ENCODE measurements at places on chromosomes 13 and 19. TPM values are rescaled to one million over a fixed set of nuclear protein-coding genes. Genes with fewer than 3 reads are reported as not detected.

The GNG7 gene
- 4.2 TPM for total RNA-seq

The DIS3 gene
- total RNA-seq, result 45.1 TPM

The WDR87 gene
- total RNA-seq, result not detected

The LILRA1 gene
- total RNA-seq, result 0.16 TPM

The ZNF90 gene
- 3.0 TPM for total RNA-seq

The LMTK3 gene
- total RNA-seq, result 9.5 TPM

The GPR183 gene
- total RNA-seq, result 3.1 TPM

The STRN4 gene
- 85.2 TPM for total RNA-seq

The SLC10A2 gene
- total RNA-seq, result not detected

The THSD8 gene
- 0.62 TPM for total RNA-seq

The TPTE2 gene
- 0.16 TPM for total RNA-seq

The SLC25A42 gene
- total RNA-seq, result 12.6 TPM

The POSTN gene
- total RNA-seq, result 3.4 TPM

The LILRB4 gene
- total RNA-seq, result 1.6 TPM

The TNFSF13B gene
- total RNA-seq, result 0.78 TPM

The CPAMD8 gene
- 7.8 TPM for total RNA-seq

The ZNF701 gene
- total RNA-seq, result 27.3 TPM

GRCh38 chr13:84192125-84192524 lies 309.9 kb upstream of the SLITRK1 start:
- DNase-seq, result no peak

DNA sequence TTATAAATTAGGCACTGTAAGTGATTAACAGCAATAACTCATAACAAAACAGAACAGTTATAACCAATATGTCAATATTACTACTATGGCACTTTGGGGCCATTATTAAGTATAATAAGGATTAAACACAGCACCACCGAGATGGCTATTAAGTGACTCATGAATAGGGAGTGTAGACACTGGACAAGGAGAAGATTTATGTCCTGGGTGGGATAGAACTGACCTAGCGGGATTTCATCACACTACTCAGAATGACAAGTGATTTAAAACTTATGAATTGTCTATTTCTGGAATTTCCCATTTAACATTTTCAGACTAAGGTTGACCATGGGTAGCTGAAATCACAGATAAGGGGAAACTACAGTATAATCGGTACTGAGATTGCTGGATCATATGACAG lies 79.0 kb upstream of the SLC7A1 start:
- no peak for DNase-seq

GRCh38 chr19:16216744-16217670 lies 19.3 kb downstream of the AP1M1 start:
- no peak for DNase-seq

DNA sequence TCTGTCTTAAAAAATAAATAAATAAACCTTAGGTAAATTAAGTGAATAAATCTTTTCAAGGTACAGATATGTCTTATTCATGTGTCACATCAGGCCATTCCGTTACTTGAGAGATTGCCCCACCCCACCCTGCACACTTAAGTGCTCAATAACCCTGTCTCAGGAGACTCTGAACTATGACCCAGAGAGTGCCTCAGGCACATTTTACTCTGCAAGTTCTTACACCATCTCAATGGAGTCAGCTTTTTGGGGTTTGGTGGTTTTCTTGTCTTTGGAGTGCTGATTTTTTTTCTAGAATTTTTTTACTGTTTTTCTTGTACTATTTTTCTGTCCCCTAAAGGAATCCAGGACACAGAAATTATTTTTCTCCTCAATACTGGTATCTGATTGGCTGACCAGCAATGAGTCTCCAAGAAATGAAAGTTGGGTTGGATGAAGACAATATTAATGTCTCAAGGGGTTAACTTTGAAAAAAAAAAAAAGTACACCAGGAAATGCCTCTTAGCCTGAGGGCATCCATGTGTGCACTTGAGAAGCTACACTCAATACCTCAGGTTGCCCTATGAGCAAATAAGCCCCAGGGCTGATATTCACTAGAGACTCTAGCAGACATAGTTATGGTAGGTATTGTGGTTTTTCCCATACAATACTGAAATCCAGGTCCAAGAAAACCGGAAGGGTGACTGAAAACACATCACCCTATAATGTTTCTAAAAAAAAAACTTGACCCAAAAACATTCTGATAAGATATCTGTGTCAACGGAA lies 114.6 kb upstream of the ZNF91 start:
- DNase-seq, result no peak

GRCh38 chr13:86737334-86737932 lies 933.7 kb upstream of the SLITRK5 start:
- DNase-seq, result no peak

GRCh38 chr13:111978546-111978945 lies 88.4 kb upstream of the SOX1 start:
- no peak for DNase-seq

GRCh38 chr19:10230173-10230860 lies 814 bp downstream of the S1PR2 start:
- DNase-seq, result no peak

DNA sequence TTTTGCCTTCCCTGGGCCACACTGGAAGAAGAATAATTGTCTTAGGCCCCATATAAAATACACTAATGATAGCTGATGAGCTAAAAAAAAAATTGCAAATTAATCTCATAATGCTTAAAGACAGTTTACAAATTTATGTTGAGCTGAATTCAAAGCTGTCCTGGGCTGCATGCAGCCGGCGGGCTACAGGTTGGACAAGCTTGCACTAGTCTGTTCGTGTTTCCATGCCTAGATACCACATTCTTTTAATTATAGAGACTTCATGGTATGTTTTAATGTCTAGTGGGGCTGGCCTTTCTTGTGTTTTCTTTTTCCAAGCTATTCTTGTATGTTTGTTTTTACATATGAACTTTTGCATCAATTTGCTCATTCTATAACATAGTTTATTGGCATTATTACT lies 90.6 kb downstream of the SGCG start:
- DNase-seq, result no peak

GRCh38 chr19:45186509-45187334 lies 8.1 kb downstream of the BLOC1S3 start:
- DNase-seq, result no peak

- DNase-seq, result no peak
Observed at GRCh38 chr13:45249662-45250061, 48.8 kb upstream of the KCTD4 start.

GRCh38 chr19:12733369-12734214 lies 892 bp downstream of the TRIR start:
- no peak for DNase-seq

- no peak for DNase-seq
Observed at GRCh38 chr13:31890946-31891345, 140.6 kb upstream of the FRY start.

GRCh38 chr13:30037766-30038165 lies 187.3 kb upstream of the UBL3 start:
- DNase-seq, result no peak

DNA sequence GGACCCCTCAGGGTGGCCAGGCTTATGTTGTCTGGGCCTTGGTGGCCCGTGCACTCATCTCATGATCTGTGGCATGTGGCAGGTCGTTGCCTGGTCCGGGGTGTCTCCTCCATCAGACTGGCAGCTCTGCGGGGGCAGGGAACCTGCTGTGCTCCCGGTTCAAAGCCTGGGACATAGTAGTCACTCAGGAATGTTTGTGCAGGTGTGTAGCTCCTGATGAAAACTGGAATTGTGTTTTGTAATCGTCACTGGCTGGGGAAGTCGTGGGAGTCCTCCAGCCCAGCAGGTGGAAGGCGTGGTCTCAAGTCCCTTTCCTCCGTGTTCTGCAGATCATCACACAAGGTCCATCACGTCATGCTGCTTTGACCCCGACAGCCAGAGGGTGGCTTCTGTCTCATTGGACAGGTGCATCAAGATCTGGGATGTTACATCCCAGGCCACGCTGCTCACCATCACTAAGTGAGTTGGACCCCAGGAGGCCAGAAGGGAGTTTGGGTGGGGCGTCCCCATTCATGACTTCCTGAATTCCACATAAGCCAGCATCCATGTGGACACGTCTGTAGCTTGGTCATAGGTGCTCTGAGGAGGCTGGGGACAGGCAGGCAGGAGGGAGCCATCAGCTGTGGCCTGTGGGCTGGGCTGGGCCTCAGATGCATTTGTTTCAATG lies 19.1 kb downstream of the WDR88 start:
- no peak for DNase-seq

GRCh38 chr19:7737215-7737614 lies 5.3 kb upstream of the CLEC4G start:
- DNase-seq, result no peak

DNA sequence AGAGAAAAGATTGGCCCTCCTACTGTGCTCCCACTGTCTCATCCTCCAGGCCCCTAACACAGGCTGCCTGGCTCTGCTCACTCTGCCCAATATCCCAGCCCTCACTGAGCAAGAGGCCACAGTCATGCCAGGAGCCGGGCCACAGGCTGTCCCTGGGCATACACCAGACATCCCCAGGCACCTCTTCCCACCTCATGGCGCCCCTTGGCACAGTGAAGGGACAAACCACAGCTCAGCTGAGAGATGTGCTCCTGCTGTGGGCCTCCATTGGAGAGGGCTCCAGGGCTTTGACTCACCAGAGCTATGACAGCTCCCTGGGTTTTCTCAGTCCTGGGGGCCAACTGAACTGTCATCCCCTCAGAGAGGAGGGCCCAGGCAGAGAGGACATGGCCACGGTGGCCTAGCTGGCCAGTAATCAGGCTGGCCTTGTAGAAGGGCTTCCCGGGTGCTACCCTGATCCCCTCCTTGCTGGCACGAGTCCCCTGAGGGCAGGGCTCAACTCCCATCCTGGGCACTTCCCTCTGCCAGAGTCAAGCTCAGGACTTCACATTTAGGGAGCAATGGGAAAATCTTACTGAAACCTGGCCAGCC lies 220.9 kb downstream of the TUBA3C start:
- no peak for DNase-seq

- no peak for DNase-seq
Observed at GRCh38 chr13:35140831-35141230, 198.8 kb downstream of the NBEA start.

GRCh38 chr19:34316741-34317301 lies 48.2 kb upstream of the GPI start:
- DNase-seq, result no peak

DNA sequence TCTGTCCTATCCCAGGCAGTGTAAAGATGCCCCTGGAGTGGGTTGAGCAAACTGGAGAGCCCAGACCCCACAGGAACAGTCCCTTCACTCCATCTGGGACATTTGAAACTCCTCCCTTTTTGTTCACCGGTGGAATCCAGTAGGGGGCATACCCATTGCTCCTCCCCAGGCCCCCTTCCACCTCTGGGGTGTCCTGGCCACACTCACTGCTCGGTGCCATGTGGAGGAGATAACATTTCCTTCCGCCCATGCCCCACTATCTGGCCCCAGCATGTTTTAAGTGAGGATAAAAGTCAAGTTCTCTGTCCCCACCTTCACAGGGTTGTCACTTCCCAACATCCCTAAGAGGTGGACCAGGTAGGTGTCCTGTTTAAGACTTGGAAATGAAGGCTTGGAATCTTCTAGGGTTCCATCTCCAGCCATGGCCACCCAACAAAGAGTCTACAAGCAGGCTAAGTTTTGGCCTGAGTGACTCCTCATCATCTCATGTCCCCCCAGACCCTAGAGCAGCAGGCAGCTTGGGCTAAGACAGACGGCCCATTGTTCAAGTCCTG lies 9.3 kb downstream of the ZNF526 start:
- DNase-seq, result no peak

DNA sequence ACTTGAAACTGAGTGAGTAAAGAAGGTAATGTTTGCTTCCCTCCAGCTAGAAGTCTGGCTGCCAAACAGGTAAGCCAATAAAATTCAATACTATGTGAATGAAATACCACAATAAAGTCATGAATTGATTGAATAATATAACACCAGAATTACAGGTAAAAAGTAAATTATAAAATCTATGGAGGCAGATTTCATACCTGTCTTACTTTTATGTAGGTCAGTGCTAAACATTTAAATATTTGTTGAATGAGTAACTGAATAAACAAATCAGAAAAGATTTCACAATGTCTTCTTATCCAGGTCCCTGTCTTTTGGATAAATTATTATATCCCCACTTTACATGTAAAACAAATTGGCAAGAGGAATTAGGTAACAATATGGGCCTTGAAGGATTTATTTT lies 62.7 kb downstream of the MICU2 start:
- DNase-seq, result no peak

- no peak for DNase-seq
Observed at GRCh38 chr19:13315495-13315894, 165.3 kb downstream of the IER2 start.

GRCh38 chr13:39224671-39225240 lies 186.5 kb downstream of the NHLRC3 start:
- no peak for DNase-seq

- no peak for DNase-seq
Observed at GRCh38 chr19:49148044-49148682, 7.0 kb downstream of the HRC start.

GRCh38 chr13:84400706-84401105 lies 518.4 kb upstream of the SLITRK1 start:
- DNase-seq, result no peak

GRCh38 chr19:17665058-17665457 lies 23.1 kb downstream of the UNC13A start:
- DNase-seq, result no peak
